CD4-positive, alpha-beta T cell treated with Interleukin-4 for 1 hour (primary cell): ENCODE measurements at places on chromosomes 1 and 21.

- DNase-seq, result peak; percentile 83
Measured at GRCh38 chr1:198158735-198159589, 2.2 kb downstream of the NEK7 start.

DNA sequence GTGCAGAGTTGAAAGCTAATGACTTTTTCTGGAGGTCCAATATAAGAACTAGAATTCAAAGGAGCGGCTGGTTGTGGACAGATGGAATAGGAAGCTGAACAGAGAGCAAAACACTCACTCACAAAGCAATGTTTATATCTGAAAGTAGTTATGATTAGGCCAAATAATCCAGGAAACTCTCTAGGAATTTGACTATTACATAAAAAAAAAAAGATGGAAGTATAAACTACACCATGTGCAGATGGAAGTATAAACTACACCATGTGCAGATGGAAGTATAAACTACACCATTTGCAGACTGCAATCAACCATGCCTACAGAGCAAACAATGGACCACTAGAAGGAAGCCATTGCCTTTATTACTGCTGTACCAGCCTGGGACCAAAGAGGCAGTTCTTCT is 771.1 kb downstream of the BRINP3 start:
- DNase-seq, result no peak

DNA sequence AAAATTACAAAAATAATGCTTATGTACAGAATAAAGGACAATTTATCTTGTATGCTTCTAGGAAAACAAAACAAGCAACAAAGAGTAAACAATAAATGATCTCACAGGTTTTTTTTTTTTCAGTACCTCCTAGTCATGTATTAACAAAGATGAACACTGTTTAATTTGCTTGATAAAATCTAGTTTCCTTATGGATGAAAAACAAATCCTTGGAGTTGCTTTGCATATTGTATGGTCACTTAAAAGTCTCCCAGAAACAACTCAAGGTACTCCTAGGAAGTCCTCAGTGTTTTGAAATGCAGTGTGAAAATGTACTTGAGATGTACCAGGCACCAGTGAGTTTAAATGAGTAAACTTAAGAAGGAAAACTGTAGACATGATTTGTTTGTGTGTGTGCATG is 686.0 kb upstream of the BRINP3 start:
- DNase-seq, result no peak

- no peak for DNase-seq
Measured at GRCh38 chr1:46793126-46793525, 5.7 kb upstream of the CYP4B1 start.

DNA sequence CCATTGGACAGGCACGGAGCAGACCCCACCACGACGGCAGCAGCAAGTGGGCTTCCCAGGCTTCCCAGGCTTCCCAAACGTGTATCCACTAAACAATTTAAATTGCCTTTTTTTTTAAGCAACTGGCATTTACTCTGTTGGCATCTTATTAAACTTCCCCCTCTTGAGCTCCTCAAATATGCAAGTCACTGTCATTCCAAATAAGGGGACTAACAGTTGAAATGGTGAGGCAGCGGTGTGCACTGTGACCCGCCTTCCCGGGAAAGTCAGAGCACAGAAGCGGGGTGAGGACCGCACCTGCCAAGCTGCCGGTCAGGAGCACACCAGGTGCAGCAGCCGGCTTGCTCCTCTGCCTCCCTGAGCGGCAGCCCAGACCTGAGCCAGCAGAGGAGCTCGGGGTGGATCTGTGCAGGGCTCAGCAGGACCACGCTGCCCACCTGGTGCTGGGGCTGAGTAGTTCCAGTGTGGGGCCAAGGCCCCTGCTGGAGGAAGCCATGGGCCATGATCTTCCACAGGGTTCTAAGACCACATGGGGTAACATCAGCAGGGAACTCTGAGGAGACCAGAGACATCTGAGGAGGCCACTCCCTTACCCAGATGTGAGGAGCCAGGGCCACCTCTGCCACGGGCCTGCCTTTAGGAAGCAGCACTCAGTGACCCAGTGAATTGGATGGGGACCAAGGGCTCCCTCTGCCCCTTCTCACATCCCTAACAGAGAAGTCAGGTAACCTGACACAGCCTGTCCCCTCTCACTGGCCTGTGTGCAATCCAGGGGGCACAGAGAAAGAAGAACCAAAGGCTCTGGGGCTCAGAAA is 245.4 kb downstream of the NPHP4 start:
- DNase-seq, result no peak

GRCh38 chr1:241532162-241532531 is at the start of gene KMO:
Gene KMO (plus strand): TSS chr1:241532378. CDS start chr1:241532445, 67 bp downstream.
- DNase-seq, result no peak

DNA sequence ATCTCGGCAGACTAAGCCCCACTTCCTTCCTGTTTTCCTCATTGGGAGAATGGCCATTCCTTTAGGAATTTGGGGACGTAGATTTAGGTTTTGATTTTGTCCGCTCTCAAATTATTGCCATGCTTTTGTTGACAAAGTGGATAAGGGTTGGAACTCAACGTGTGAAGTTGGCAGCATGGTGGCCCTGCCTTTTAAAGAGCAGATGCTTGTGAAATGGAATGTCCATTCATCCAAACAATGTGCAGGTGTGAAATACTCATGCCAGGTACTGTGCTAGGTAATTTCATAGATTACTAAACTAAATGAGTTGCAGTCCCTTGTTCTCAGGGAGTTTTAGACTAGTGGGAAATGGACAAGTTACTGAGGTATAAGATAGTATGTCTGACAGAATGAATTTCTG is 75.0 kb downstream of the SPATA46 start:
- no peak for DNase-seq

DNA sequence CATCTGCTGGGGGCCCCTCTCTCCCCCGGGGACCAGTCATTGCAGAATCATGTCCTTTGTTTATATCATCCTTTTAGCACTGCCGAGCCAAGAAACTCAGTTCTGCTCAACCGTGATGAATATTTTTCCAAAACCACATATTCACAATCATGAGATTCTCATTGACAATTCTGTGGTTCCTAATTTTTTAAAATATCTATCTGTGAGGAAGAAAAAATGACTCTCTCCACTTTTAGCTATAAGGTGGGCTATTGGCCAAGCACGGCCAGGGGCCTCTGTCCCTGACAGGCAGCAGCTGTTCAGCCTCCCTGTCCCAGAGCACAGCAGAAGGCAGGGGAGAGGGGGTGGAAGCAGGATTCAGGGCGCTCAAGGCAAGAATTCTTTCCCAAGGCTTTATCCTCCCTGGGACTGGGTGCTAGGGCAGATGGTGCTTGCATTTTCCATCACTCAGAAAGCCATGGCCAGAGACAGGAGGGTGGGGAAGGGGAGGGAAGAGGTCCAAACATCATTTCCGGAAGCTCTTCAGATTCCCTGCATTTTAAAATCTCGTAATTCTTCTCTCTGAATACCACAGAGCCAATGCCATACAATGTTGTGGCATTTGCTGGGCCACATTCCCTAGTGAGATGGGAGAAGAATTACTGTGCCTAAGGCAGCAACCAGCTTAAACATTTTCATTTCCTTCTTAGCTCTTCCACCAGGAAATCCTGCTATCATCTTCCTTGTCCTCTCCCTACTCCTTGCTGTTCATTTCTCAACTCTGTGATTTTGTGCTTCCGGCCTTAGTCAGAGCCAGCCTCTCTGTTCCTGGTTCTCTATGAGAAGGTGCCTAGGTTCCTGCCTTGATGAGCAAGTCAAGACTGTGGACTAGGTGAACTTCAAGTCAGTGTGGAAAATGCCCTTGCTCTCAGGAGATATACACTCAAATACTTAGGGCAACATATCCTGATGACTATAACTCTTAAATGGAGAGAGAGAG is 60.3 kb downstream of the KCNJ6 start:
- no peak for DNase-seq

- DNase-seq, result no peak
Measured at GRCh38 chr1:3035563-3036446, 14.5 kb downstream of the ACTRT2 start.

- no peak for DNase-seq
Measured at GRCh38 chr21:36236052-36236730, 79.6 kb downstream of the DOP1B start.

GRCh38 chr1:205304695-205305070 is 16.9 kb downstream of the NUAK2 start:
- DNase-seq, result no peak

DNA sequence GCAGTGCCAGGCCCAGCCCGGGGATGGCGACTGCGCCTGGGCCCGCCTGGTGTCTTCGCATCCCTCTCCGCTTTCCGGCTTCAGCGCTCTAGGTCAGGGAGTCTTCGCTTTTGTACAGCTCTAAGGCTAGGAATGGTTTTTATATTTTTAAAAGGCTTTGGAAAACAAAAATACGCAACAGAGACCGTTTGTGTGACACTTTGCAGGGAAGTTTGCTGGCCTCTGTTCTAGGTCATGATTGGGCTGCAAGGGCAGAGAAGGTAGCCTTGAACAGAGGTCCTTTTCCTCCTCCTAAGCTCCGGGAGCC is 719 bp downstream of the SOD1 start:
- DNase-seq, result no peak

DNA sequence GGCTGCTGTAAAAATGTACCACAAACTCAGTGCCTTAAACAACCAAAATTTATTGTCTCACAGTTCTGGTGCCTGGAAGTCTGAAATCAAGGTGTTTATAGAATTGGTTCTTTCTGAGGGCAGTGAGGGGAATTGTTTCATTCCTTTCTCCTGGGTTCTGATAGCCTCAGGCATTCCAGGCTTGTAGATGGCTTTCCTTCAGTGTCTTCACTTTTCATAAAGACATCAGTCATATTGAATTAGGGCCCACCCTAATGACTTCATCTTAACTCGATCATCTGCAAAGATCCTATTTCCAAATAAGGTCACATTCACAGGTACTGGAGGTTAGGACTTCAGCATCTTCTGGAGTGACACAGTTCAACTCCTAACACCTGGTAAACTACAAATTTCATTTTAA is 15.0 kb downstream of the CDKN2C start:
- no peak for DNase-seq

GRCh38 chr1:53480678-53481077 is 21.5 kb downstream of the DMRTB1 start:
- no peak for DNase-seq

DNA sequence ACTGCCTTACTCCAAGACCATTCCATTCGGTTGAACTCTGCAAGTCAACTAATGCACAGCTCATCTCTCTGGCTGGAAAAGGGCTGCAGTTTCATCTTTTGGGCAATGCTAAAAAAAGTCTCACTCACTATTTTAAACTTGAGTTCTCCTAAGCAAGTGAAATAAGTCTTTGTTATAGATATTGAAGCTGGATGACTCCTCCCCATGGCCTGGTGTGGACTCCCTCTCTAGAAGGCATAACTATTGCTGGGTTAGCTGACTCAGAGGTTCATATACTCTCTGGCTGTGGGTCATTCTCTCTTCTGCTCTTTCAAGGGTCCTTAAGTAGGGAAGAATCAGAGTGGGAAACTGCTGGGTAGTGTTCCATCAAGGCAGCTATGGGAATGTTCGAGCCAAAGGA is 88.0 kb downstream of the XCL2 start:
- no peak for DNase-seq

GRCh38 chr1:58812926-58813325 is 29.1 kb upstream of the JUN start:
- DNase-seq, result peak; percentile 79

- no peak for DNase-seq
Measured at GRCh38 chr1:37633040-37633937, 1.4 kb downstream of the RSPO1 start.

- peak; percentile 83 for DNase-seq
Measured at GRCh38 chr1:144551543-144552424, 40.9 kb upstream of the PPIAL4F start.

DNA sequence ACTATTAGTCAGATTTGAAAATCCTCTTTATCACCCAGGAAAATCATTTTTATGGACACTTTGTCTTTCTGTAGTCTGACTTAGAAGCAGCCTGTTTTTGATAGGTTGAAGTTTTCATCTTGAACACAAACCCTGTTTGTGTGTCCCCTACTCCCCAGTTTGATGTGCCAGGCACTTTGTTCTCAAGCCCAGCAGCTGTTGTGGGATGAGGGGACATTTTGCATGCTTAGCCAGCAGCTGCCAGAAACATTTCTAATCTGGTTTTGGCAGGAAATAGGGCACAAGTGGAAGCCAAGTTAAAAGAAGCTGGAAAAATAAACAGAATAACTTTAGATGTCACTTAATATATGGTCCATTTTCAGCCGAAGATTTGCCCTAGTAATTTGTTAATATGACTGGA is 29.9 kb downstream of the ACTN2 start:
- DNase-seq, result no peak

DNA sequence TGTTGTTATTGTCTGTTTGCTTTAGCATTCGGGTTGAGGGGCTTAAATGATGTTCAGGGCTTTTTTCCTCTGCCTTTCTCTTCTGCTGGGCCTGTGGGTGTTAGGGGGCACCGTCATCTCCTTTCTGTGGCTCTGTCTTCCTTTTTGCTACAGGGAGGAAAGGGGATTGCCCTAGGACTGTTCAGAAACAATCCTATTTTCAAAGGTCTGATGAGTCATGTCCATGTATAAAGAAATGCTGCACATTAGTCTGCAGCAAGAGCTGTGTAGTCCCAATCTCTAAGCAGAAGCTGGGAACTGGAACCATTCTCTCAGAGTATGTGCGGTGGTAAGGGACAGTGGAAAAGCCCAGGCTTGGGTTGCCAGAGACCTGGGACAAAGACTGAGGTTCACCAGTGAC is 462.3 kb downstream of the OMA1 start:
- DNase-seq, result no peak

- DNase-seq, result no peak
Measured at GRCh38 chr1:2299131-2299627, 71.1 kb downstream of the SKI start.

DNA sequence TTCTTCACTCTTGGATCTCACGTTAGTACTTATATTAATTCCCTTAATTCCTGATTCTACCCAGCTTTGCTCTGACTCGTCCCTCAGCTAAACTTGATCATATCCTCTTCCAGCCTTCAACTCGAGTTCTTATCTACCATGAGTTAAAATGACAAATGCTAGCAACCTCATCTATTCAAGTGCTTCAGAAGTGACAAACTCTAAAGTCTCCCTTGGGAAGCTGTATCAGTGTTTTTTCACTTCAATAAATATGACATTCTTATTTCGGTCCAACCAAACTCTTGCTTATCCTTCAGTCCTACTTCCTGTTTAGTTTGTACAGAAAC is 75.3 kb downstream of the FOXJ3 start:
- no peak for DNase-seq

DNA sequence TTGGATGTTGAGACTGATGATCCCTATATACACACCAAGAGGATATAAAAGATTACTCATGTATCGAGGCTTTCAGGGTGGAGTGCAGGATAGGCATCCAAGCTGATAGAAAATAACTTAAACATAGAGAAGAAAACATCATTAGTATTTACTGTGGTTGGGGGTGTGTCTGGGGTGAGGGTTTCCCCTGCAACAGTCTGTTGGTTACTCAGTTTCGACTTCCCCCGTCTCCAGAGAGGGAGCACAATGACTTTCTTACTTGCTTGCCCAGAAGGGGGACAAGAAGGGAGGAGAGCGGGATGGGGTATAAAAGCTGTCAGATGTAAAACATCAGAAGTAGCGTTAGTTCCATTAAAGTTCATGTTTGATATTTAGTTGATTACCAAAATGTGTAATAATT is 717.4 kb upstream of the ZP4 start:
- no peak for DNase-seq
